ENCODE measurements at places on chromosomes 5 and 9.

- DNase-seq = no peak
Measured at GRCh38 chr9:90846770-90847419, 45.3 kb downstream of the SYK start.

DNA sequence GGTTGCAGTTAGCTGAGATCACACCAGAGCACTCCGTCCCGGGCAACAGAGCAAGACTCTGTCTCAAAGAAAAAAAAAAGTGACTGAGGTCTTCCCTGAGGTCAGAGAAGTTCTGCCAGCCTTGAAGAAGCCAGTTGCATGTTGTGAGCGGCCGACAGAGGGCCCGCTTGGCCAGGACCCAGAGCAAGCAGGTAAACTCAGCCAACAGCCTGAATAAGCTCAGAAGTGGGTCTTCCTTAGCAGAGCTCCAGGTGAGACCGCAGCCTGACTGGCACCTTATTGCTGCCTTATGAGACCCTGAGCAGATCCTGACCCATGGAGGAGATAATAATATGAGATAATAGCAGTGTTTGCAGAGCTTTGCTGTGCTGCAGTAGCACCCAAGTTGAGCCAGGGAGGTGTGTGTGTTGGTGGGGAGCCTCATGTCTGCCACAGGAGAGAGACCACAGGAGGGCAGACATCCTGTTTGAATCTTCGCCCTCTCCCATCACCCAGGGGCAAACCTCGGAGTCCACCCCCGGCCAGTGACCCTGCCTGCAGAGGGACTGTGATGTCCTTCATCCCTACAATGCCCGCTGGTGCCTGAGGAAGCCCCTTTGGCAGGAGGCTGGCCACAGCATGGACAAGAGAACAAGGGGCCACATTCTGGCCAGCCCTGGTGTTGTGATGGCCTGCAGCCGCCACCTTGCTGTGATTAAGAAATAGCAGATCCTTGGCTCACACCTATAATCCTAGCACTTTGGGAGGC, 10.8 kb upstream of the BARX1 start:
- DNase-seq = no peak

GRCh38 chr5:99320436-99320835, 391.6 kb upstream of the CHD1 start:
- DNase-seq = no peak

GRCh38 chr5:36728697-36729543, 122.5 kb downstream of the SLC1A3 start:
- no peak for DNase-seq

DNA sequence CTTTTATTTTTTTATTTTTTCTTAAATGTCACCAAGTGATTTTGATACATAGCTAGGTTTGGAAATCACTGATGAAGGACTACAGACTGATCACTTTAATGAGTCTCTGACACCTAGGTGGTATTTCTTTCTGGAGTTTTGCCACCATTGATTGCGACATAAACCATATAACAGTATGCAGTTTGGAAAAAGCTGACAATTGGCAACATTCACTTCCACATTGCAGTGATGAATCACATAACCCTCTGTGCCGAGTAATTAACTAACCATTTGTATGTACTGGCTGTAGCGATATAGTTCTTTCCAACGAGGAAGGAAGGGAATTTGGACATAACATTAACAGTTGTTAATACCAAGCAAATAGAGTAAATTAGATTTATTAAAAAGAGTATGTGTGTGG, 222.9 kb upstream of the EFNA5 start:
- DNase-seq = no peak

DNA sequence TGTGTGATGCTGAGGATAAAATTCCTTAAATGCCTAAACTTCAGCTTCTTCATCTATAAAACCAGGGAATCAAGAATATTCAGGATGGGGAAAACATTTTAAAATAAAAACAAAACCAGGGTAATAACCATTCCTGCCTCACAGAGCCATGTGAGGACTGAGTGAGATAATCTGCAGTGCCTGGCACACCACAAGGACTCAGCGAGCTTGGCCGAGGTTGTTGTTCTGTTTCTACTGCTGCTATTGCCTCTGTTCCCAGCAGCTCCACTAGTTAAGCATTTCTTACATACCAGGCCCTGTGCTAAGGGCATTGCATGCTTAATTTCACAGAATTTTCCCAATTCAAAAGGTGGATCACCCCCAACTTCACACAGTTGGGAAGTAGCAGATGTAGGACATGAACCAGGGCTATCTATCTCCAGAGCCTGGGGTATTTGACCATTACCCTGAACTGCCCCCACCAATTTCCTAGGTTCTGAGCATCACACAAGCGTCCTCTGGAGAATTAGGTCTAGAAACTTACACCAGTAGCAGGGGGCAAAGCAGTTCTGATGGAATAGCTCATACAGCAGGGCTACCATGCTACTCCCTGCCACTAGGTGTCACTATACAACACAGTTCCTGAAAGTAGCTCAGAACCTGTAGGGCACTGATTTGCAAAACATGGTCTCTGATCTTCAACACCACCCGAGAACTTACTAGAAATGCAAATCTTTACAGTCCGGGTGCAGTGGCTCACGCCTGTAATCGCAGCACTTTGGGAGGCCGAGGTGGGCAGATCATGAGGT, 74.3 kb downstream of the LRSAM1 start:
- no peak for DNase-seq

DNA sequence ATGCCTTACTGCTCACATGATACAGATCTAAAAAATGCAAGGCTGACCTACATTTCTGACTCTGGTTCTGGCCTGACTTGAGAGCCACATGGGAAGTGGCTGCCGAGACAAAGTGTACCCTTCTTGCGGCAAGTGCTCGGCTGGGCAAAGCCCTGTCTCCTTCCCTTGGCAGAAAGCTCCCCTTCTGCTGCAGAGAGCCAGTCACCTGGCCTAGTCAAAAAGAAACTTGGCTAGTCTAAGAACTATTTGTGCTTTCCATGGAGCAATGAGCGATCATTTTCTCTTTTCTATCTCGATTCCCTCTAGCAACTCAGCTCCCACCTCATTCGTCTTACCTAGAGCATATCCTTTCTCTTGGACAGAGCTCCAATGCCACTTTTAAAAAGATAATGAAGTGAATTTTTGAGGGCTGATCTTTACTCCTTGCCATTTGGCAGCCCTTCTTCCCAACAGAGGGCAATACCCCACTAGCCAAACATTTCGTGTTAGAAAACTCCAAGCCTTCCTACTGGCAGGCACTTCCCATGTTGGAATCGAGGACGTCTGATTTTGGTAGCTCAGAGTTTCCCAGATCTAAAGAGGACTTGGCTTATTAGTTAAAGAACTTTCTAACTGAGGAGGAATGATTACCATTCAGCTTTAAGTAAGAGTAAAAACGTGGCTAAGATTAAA, 108.1 kb upstream of the PRRC1 start:
- no peak for DNase-seq

DNA sequence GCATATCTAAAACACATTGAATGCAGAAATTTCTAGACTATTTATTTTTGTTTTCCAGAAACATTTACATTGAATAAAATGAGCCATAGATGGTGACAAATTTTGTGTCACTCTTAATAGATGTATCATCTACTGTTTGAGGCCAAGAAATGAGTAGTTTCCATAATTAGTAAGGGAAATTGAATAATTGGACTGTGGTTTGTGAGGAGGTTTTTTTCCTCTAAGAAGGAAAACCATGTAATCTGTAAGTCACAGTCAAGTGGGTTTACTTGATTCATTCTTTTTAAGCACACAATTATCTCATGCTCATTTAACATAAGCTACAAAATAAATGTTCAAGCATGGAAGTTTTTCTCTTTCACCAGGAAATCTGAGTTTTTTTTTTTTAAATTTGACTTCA, 876.4 kb downstream of the NR2F1-AS1 start:
- no peak for DNase-seq

GRCh38 chr5:114327474-114327873, 34.4 kb upstream of the KCNN2 start:
- DNase-seq = no peak

DNA sequence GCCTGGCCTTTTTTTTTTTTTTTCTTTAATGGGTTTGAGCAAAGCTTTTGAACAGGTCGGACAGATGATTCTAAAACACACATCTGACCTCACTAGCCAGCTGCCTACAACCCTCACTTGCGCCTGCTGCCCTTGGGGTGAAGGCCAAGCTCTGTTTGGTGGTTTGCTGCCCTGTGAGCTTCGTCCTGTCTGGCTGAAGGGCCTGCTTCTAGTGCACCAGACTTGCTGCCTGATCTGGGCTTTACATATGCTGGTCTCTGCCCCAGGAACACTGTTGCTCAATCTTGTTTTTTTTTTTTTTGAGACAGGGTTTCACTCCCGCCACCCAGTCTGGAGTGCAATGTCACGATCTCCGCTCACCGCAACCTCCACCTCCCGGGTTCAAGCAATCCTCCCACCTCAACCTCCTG, 16.4 kb upstream of the DOLPP1 start:
- no peak for DNase-seq

- no peak for DNase-seq
Measured at GRCh38 chr9:31388660-31389059, 995.8 kb upstream of the ACO1 start.

- no peak for DNase-seq
Measured at GRCh38 chr5:118722122-118723020, 266.0 kb downstream of the DTWD2 start.

DNA sequence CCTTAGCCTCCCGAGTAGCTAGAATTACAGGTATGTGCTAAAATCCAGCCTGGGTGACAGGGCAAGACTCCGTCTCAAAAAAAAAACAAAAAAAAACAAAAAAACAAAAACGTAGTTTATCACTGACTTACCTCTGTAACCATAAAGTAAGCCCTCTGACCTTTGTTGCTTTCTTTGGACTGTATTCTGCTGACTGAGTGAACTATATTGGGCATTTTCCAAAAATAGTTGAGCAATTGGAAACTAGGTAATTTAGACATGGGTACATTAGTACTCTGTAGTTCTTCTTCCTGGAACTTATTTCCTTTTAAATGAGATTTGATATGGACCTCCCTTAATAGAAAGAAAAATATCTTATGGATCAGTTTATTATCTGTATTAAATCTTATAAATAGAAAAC, 66.6 kb downstream of the ANKHD1 start:
- no peak for DNase-seq

- no peak for DNase-seq
Measured at GRCh38 chr5:92687821-92688722, 892.9 kb downstream of the NR2F1-AS1 start.

DNA sequence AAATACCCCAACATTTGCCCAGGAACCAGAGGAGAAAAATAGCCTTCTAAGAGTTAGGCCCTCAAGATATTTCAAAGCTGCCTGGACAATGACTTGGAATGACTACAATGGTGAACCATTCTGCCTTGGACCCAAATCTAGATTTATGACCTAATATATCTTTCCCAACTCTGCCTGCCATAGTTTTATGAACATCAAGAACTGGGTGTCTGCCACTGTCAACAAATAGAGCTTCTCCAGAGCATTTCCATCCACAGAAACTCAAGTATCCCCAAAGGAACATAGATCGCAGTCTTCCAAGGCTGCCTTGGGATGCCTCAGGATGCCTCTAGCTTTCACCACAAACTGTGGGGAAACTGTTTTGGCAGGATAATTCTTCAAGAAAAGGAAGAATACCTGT, 48.2 kb upstream of the NFIB start:
- DNase-seq = no peak

GRCh38 chr9:134026981-134027380, 1.7 kb downstream of the BRD3OS start:
- DNase-seq = no peak

GRCh38 chr5:94485067-94485466, 133.3 kb downstream of the KIAA0825 start:
- DNase-seq = no peak

DNA sequence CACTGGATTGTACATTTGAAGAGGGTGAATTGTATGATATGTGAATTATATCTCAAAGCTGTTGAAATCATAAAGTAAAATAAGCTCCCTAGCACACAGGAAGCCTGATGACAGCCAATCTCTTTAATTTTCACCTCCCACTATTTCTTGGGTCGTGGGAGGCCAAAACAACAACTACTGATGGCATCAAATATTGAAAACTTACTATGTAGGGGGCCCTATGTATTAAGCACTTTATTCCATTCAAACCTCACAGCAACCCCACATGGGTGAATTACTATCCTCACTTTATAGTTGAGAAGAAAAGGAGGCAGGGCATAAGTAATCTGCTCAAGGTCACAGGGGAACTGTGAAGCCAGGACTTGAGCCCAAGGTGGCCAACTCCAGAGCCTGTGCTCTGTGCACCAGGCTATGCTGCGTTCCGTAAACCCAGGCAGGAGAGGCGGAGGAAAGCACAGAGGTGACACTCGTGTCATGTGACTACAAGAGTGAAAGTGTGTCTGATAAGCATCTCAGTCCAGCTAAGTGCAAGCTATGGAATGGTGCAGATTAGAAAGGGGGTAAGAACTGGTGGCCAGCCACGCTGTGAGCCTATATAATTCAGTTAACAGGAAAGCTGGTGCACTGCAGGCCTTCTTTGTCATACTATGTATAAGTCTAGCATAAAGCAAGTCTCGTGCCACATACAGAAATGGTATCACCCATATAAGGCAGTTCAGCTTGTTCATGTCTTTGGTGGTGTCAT, 221.0 kb downstream of the DCP2 start:
- DNase-seq = no peak

- no peak for DNase-seq
Measured at GRCh38 chr5:96236051-96236450, 197.0 kb downstream of the PCSK1 start.

All from activated naive CD4-positive, alpha-beta T cell (primary cell).